ENCODE measurements at places on chromosomes 4 and X.

DNA sequence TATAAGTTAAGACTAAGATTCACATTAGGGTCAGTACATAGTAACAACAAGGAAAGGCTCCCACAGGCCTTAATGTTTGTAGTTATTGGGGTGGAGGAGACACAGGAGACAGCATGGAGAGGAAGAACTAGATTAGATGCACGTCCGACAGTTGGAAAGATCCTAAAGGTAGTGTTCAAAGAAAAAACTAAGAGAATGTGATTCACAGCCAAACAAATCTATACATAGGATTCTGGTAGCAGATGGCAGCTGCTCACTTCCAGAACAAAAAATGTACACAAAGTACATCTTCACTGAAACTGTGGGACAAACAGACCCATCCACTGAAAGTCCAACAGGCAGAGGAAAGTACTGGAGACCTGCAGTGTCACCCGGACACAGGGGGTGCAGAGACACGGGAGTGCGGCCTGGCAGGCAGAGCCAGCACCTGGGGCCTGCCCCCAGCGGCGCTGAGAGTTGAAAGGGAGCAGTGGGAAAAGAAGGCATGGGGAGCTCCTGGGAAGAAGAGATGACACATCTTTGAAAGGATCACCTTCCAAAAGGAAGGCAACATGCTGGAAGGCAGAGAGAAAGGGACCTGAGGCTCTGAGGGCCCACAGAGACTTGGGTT lies 40.0 kb downstream of the NELFA start:
- no peak overlapping the region for H3K27ac ChIP-seq
- no peak overlapping the region for H3K4me3 ChIP-seq
- H3K36me3 ChIP-seq, result peaks cover 85% of the 10 kb centered on the region
- H3K27me3 ChIP-seq, result no peaks in the 10 kb centered on the region
- no peak for DNase-seq
- peaks cover 7% of the 10 kb centered on the region for H3K4me1 ChIP-seq

DNA sequence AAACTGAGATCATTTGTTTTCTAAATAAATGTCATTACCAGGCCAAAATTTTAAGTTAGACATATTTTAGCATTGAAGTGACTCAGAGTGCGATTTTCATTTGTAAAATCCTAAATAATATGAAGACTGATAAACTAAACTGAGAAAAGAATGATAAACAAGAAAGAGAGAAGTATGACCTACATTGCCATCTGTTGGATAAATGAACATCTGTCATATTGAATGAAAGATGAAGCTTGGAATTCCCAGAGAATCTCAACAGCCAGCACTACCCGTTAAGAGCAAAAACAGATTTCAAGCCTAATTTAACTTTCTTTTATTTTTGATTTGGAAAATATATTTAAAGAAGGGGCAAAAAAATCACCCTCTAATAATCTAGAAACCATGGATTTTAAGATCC lies 591.0 kb upstream of the ATOH1 start:
- no peak overlapping the region for H3K4me3 ChIP-seq
- DNase-seq, result no peak
- no peaks in the 10 kb centered on the region for H3K36me3 ChIP-seq
- no peaks in the 10 kb centered on the region for H3K4me1 ChIP-seq

GRCh38 chr4:159071178-159071968 lies 31.5 kb upstream of the RAPGEF2 start:
- no peak overlapping the region for H3K27ac ChIP-seq
- no peaks in the 10 kb centered on the region for H3K36me3 ChIP-seq
- no peak for DNase-seq
- H3K4me1 ChIP-seq, result no peaks in the 10 kb centered on the region
- H3K27me3 ChIP-seq, result no peaks in the 10 kb centered on the region

- H3K27ac ChIP-seq, result no peak overlapping the region
- no peaks in the 10 kb centered on the region for H3K4me1 ChIP-seq
- no peaks in the 10 kb centered on the region for H3K36me3 ChIP-seq
- H3K4me3 ChIP-seq, result no peak overlapping the region
These were observed 307.9 kb upstream of the F9 start for GRCh38 chrX:139222511-139223200.

- no peak for DNase-seq
- H3K4me3 ChIP-seq, result no peak overlapping the region
- H3K4me1 ChIP-seq, result no peaks in the 10 kb centered on the region
- H3K27ac ChIP-seq, result no peak overlapping the region
- no peaks in the 10 kb centered on the region for H3K27me3 ChIP-seq
These were observed 42.2 kb downstream of the METTL14 start for GRCh38 chr4:118727360-118727759.

Measured in K562 (cell line).